ENCODE measurements at places on chromosomes 16 and 17.

DNA sequence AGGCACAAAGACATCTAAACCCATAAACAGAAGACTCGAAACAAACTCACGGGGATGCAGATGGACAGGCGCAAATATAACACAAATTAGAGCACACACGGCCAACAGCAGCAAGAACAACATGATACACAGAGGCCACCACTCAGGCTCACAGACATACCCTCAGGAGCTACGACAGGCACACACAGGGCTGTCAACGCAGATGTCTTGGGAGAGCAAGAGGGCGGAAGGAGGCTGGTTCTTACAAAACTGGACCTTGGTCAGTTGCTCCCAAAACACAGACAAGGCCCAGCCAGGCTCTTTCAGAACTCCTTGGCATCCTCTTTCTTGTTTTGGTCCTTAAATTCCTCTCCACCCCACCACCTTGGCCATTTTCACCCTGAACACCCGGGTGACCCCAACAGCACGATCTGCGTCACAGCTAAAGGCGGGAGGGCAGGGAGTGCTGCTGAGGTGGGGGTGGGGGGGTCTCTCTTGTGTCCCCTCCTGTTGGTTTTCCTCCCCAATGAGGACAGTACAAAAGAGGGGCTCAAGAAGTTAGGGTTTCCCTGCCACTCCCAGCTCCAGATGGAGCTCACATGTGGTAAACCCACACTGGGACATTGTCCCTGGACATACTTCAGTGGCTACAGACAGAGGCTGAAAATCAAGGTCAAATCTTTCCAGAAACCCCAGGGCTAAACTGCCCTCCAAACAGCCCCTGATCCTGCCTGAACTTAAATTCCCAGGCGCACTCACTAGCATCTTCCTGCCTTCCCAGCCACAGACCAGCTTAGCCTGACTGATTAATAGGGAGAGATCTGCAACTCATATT, 221.3 kb downstream of the C16orf78 start:
- no peak for DNase-seq

DNA sequence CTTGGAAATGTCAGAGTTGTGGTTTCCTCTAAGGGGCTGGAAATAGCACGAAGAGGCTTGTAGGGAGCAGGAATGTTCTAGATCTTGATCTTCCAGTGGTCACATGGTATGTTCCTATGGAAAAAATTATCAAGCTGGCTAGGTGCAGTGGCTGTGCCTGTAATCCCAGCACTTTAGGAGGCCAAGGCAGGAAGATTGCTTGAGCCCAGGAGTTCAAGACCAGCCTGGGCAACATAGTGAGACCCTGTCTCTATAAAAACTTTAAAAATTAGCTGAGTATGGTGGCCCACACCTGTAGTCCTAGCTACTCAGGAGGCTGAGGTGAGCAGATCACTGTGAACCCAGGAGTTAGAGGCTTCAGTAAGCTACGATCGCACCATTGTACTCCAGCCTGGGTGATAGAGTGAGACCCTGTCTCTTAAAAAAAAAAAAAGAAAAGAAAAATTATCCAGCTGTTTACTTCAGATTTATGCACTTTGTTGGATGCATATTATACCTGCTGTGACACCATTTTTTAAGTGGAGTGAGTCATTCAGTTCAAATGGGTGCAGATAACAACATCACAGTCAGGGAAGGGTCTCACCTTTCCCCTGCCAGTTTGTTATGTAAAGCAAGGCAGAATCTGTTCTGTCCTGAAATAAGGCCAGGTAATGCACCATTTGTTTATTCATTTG, 65.7 kb upstream of the LYRM9 start:
- DNase-seq = no peak

- no peak for DNase-seq
Measured at GRCh38 chr16:80973991-80974390, 32.7 kb downstream of the CMC2 start.

GRCh38 chr16:51148678-51149228, 2.3 kb downstream of the SALL1 start:
- DNase-seq = no peak

DNA sequence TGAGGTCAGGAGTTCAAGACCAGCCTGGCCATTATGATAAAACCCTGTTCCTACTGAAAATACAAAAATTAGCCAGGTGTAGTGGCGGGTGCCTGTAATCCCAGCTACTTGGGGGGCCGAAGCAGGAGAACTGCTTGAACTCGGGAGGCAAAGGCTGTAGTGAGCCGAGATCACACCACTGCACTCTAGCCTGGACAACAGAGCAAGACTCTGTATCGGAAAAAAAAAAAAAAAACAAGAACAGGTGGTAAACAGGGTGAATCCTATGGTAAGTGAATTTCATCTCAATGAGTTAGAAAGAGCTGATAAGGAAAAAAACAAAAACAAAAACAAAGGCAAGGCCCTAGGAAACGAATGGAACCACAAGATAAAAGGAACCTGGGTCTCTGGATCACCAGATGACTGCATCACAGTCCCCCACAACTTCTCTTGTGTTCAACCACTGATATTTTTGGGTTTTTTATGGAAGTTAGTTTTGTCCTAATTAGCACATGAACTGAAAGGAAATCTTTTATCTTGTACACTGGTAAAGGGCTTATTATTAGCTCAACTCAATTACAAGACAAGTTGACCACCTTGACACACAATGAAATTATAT, 21.0 kb downstream of the GLG1 start:
- DNase-seq = no peak

GRCh38 chr17:75629157-75629556, 4.1 kb upstream of the SMIM5 start:
- no peak for DNase-seq

DNA sequence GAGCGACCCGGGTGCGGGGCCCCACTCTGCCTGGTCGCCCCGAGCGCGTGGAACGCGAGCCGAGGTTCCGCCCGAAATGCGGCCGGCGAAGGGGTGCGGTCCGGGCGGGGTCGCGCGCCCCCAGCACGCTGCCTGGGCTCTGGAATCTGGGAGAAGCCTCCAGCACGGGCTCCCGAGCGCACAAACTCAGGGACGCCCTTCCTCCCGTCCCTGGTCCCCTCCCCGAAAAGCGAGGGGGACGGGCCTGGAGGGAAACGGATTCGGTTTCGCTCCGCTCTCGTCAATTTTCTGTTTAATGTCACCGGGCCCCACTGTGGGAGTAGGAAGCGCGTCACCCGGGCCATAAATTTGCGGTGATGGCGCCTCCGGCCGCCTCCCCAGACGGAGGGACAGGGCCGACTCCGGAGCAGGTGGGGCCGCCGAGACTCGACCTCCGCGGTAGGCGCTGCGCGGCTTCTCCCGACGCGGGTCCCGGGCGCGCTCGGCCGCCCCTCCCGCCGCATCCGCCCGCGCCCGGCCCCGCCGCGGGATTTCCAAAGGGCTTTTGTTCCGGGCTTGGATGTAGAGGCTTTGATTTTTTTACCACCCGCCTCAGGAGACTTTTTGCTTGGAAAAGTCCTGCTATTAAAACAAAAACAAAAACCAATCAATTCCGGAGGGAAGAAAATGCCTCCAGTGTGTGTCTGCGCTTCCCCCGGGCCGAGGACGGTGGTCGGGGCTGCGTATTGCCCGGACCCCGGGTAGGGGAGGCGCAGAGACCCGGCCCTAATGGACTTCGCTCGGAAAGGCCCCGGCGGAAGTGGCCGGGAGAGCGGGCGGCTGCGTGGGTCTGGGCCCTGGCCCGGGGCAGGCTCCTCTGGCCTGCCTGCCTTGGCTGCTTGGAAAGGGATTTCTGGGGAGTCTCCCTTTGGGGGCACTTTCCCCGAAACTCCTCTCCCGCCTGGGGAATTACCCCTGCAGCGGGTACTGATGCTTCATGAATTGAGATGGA, 7.9 kb upstream of the BAHCC1 start:
- DNase-seq = no peak

- DNase-seq = no peak
Measured at GRCh38 chr17:3034578-3034920, 28.9 kb downstream of the OR1D5 start.

DNA sequence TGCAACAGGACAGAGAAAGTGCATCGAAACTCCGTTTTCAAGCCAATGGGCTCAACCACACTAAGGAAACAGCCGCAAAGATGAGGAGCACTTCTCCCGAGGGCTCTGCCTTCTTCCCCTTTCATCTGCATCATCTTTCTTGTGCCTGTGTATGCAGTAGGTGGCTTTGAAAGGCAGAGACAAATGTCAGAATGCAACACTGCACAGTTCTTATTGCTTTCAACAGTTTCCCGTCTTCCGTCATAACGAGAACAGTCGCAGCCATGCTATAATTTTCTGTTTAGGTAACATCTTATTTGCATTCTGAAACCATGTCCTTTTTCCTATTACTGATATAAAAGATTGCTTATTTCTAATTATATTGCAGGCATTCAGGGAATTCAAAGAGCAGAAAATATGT, 205.2 kb downstream of the SLC39A11 start:
- DNase-seq = no peak

GRCh38 chr16:72664056-72664508, 383.8 kb downstream of the ZFHX3 start:
- DNase-seq = no peak

- DNase-seq = no peak
Measured at GRCh38 chr17:44086364-44087311, 16.1 kb downstream of the G6PC3 start.

DNA sequence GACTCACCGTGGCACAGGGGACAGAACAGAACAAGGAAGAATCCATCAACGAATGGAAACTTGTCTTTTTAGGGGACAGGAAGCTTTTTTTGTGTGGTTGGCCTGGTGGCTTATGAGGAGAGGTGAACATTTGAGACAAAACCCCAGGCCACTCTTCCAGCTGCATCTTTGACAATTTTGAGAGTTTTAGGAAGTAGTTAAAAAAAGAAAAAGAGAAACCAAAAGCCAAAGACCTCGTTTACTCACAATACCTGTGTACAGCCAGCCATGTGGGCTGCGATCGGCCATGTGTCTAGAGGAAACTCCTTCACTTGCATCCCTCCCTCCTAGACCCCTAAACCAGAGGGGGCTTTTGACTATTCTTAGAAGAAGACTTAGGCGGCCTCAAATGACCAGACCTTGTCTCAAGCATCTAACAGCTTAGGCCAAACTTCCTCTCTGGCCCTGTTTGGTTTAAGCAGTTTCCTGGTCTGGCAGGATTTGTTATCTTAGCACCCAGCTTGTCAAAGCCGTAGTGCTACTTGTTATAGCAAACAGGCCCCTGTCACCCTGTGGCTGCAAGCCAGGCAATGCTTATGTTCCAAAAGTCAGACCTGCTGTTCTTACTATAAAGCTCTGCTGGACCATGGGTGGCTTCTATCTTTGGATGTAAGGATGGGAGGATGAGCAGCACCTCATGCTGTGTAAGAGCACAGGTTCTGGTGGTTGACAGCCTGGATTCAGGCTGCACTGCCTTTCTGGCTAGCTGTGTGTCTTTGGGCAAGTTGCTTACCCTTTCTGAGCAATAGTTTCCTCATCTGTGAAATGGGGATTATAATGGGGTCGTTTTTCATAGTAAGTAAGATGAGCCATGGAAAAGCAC, 17.7 kb downstream of the KSR1 start:
- DNase-seq = peak; percentile 61

GRCh38 chr17:77045441-77046041, 95.2 kb upstream of the SEC14L1 start:
- no peak for DNase-seq

DNA sequence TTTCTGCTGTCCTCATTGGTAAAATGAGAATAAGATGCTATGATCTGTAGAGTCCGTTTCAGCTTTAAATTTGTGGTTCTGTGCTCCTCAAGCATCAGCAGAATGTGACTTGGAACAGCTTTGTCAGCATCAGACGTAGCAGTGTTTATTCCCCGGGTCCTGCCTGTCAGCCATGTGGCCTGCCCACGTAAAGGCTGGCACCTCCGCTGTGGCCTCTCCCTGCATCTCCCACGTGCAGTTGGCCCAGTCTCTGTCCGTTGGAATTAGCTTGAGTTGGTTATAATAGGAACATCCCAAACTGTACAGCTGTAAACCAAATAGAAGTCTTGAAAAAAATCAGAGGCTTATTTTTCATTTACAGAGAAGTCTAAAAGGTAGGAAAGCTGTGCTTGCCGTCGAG, 61.7 kb downstream of the ARHGAP44 start:
- DNase-seq = no peak

- DNase-seq = no peak
Measured at GRCh38 chr17:46057366-46057765, 58.3 kb downstream of the STH start.

DNA sequence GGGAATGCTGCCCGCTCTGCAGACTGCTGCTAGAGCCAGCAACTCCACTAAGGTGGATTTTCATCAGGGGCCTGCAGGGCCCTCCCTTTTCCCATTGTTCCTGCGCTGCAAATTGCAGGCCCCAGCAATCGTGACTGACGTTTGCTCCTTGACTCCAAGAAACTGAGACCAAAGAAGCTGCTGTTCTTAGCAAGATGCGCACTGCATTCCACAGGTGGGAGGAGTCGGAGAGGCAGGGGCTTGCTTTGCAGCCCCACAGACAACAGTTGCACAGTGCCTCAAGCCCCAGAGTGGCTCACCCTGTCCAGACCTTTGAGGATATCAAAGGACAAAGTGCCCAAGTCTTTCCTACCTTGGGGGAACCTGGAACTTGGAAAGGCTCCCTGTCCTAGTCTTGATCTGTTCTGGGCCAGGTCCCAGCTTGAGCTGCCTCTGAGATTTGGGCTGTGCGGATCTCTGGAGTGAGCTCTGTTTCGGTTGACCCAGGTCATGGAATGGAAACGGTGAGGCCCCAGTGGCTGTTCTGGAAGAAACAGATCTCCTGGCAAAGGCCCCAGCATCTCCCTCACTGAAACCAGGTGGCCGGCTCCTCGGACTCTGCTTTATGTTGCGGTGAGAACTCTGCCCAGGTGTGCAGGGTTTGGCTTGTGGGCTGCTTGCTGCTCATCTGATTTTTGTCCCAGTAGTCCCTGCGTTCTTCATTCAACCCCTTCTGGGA, 24.9 kb downstream of the PLCD3 start:
- no peak for DNase-seq

DNA sequence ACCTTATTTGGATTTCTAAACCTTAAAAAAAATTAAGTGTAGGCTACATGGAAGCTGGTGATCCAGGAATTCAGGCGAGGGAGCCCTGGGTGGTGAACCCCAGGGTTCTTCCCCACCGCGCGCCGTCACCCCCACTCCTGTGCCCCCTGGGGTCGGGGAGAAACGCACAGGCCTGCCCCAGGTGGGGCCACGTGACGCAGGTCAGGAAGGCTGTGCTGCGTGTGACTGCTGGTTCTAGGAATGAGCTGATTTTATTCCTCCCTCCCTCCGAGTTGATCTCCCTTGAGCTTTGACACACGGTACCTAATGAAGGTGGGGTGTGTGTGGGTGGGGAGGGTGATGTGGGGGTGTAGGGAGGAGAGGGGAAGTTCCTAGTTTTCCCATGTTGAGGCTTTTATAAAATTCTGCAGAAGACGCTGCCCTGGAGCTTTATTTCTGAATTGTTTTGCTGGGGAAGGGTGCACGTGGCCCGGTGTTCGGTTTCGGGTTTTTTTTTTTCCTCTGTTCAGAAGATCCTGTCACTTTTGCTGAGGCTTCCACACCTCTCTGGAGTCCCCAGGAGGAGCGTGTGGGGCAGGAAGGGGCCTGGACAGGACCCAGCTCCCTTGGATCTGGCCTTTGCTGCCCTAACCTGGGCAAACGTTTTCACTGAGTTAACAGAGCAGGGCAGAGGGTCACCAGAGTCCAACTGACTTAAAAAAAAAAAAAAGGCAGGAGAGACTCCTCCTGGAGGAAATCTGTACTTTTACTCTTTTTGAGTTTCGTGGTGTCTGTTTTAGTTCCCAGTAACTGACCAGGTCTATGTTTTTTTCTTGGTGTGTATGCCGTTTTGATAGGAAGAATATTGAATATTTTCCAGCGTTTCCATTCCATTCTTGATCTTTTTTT, 55.8 kb upstream of the GSE1 start:
- DNase-seq = peak; percentile 67

- DNase-seq = no peak
Measured at GRCh38 chr16:53056392-53056881, 1.6 kb downstream of the CHD9 start.

Measured in activated naive CD8-positive, alpha-beta T cell treated with anti-CD3 and anti-CD28 coated beads, Interleukin-2, amount 10 ng/mL, durations not matched to agents 7 days and 5 days (primary cell).